Osteocyte (in vitro differentiated cells): ENCODE measurements at places on chromosomes 4 and X. TPM values are rescaled to one million over a fixed set of nuclear protein-coding genes. Genes with fewer than 3 reads are reported as not detected.

Gene MAGEC2
- not detected in 2 replicates for total RNA-seq

DNA sequence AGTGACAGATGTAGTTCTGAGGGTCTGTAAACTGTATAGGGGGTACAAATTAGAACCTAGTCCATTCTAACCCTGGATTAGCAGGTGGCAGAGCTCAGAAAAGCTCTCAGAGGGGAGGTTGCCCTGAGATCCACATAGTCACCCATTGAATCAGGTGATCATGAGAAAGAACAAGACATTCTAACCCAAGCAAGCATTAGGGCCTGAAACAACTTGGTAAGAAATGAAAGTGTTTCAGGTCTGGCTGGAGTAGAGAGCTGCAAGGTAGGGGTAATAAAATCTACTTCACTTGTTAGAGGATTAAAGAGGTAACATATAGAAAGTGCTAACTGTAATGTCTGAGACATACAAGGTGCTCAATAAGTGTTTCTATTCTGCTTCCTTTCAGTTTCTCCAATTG is 8.8 kb upstream of the BMP2K start:
- DNase-seq, result no peak

- DNase-seq, result no peak
Measured at GRCh38 chrX:19827088-19827487, 60.3 kb downstream of the SH3KBP1 start.

Gene IL13RA2
- not detected in 2 replicates for total RNA-seq

GRCh38 chr4:155887847-155888570 is 15.5 kb upstream of the TDO2 start:
- DNase-seq, result no peak
